ENCODE measurements at places on chromosomes 6 and 20.

- no peak for DNase-seq
These were observed 249.3 kb upstream of the PLN start for GRCh38 chr6:118298476-118299427.

DNA sequence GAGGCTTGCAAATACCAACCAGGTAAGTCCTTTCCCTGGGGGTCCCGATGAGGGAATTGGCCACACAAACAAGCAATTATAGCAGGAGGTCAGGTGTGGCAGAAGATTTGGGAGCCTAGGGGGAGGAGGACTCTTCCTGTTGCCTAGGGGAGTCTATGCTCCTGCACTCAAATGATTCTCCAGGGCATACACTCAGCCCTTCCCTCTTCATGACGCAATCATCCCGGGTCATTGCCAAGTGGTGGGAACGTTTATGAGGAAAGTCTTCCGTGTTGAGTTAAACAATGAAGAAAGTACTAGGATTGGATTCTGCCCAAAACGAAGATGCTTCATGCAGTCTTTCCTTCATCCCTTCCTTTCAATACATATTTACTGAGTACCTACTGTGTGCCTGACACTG, 186.5 kb upstream of the TSHZ2 start:
- no peak for DNase-seq

- peak; percentile 31 for DNase-seq
These were observed 210.2 kb downstream of the TMEM200A start for GRCh38 chr6:130575971-130576370.

GRCh38 chr20:60258255-60258863, 300.1 kb downstream of the CDH26 start:
- no peak for DNase-seq
